ENCODE measurements at places on chromosomes 4 and X.

- no peak for DNase-seq
These were observed 5.7 kb downstream of the TRIM75 start for GRCh38 chr4:165059386-165059785.

DNA sequence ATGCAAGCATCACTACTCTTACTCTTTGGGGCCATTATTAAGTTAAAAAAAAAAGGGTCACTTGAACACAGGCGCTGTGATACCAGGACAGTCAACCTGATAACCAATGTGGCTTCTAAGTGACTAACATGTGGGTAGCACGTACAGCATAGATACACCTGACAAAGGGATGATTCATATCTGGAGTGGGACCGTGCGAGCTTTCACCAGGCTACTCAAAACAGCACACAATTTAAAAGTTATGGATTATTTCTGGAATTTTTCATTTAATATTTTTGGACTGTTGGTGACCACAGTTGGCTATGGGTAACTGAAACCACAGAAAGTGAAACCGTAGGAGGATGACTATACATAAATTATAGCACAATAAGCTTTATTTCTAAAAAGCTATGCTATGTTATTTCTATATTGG lies 113.8 kb upstream of the STIM2 start:
- DNase-seq, result no peak

- DNase-seq, result no peak
These were observed 12.8 kb upstream of the STBD1 start for GRCh38 chr4:76293772-76294171.

GRCh38 chr4:138460477-138461414 lies 218.6 kb upstream of the SLC7A11 start:
- no peak for DNase-seq

- DNase-seq, result no peak
These were observed 224.9 kb upstream of the FAT1 start for GRCh38 chr4:186948361-186949242.

- DNase-seq, result no peak
These were observed 739.6 kb upstream of the SLIT2 start for GRCh38 chr4:19512086-19512485.

DNA sequence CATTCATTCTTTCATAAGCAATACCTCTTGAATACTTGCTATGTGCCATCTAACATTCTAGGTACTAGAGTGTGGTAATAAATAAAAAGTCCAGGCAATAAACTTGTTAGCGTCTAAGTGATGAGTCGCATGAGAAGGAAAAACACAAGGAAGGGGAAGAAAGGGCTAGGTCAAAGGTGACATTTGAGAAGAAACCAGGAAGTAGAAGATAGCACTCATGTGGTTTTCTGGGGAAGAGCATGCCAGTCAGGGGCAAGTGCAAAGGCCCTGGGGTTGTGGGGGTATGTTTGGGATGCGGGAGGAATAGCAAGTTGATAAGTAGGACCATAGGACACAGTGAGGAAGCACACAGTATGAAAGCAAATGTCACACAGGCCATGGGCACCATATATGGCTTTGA lies 157.0 kb downstream of the TSPAN5 start:
- no peak for DNase-seq

GRCh38 chrX:11209798-11210414 lies 83.3 kb upstream of the AMELX start:
- no peak for DNase-seq

DNA sequence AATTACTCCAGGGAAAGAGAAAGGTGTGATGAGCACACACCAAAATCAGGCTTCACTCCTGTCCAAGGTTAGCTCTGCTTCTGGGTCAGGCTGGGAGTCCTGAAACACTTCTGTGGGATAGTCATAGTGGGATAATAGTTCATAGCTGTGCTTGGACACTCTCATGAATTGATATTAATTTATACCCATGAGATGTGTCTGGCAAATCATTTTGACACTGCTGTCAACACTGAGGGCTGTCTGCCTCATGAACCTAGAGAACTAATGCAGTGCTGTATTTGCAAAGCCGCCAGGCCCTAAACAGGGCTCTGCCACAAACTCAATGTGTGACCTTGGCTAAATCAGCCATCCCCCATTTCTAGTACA lies 24.5 kb upstream of the PGRMC1 start:
- DNase-seq, result no peak

GRCh38 chr4:74009307-74009706 lies 10.8 kb upstream of the CXCL5 start:
- no peak for DNase-seq

- no peak for DNase-seq
These were observed 120.4 kb upstream of the DUSP21 start for GRCh38 chrX:44723426-44723825.

- DNase-seq, result no peak
These were observed 63.4 kb downstream of the NFKB1 start for GRCh38 chr4:102564399-102565059.

GRCh38 chrX:6645216-6645615 lies 110.3 kb upstream of the VCX3A start:
- DNase-seq, result no peak

- DNase-seq, result no peak
These were observed 276.7 kb upstream of the PPARGC1A start for GRCh38 chr4:24166501-24166900.

DNA sequence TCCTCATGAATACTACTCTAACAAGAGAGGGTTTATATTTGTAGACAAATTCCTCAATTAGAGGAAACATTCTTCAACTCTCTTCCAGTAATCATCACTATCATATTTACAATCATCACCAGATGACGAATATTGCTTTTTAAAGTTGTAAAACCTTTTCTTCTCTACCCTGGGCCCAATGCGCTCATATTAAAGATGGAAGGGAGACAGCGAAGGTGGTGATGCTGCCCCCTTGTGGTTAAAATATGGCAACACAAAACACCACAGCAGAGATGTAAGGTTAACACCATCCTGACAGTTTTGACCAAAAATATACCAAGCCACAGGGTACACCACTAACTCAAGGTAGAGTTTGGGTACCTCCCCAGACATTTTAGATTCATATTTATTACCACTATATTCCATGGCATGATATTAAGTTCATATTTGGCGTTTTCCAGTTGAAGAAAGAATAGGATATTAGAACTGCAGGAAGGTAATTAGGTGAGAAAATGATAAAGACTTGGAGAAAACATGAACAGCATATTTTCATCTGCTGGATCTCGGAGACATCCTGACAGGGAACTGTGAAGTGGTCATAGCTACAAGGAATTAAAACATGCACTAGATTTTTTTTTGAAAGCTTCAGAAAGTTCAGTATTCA lies 72.8 kb downstream of the SLC9A7 start:
- DNase-seq, result no peak

- no peak for DNase-seq
These were observed 124.2 kb upstream of the RBPJ start for GRCh38 chr4:26196567-26196966.

GRCh38 chr4:25377572-25378436 lies 741 bp downstream of the ANAPC4 start:
- no peak for DNase-seq

DNA sequence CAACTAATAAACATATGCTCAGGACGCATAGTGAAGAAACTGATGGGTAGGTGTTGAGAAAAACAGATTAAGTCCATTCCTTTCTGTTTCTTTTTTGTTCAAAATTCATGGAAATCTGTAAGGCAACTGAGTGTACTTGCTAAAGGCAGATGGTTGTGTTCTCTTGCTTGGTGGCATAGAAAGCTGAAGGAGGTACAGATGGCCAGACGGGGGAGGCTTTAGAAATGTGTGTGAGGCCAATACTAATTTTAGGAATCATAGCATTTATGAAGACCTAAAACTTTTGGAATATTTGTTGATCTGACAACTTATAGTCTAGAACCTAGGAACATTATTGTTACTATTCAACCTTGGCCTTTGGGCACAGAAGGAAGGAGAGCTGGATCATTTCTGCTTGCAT lies 56.8 kb upstream of the EMCN start:
- DNase-seq, result no peak
